MV-4-11 (cell line): ENCODE measurements at places on chromosomes 2 and 18.

- DNase-seq = peak; percentile 10
Measured at GRCh38 chr18:74582642-74583041, 15.0 kb upstream of the ZNF407 start.

GRCh38 chr2:135121016-135121657 is 69.0 kb downstream of the RAB3GAP1 start:
- no peak for DNase-seq

DNA sequence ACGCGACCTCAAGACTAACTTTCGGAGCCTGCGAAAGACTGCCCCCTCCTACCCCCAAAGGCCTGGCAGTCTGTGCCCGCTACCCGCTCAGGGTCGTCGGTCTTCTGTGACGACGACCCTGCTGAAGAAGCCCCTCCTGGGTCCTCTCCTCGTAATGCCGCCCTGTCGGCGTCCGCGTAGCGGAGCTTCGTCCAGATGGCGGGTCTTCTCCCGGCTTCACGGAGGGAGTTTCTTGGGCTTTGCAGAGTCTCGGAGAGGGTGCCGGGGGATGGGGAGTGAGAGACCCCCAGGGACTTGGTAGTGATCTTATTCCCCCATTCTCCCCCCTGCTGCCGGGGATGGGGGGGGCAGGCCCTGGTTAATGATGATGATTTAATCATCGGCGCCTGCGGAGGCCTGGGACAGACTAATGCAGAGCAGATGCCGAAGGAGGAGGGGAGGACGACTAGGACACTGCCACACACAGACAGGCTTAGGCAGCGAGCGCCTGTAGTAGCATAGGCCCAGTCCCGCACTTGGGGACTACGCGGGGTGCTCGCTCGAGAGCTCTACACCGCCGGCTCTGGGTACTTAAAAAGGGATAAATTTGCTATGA is 528 bp upstream of the PCGF1 start:
- no peak for DNase-seq

GRCh38 chr2:220002251-220002650 is 374.8 kb downstream of the SLC4A3 start:
- peak; percentile 12 for DNase-seq

DNA sequence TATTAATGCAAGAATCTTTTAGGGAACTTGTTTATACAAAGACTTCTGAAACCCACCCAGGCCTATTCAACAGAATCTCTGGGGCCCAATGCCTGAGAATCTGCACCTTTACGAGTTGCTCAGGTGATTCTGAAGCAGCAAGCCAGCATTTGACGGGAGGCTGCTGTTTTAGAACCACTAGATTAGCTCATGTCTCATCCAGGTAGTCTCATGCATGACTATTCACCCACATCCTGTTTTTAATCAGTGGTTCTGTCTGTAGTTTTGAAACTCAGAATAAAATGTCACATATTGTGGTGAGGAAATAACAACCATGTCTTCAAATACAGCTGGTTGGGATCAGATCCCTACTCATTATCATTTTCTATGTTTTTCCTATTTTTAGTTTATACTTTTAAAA is 39.5 kb downstream of the CYTIP start:
- peak; percentile 73 for DNase-seq

DNA sequence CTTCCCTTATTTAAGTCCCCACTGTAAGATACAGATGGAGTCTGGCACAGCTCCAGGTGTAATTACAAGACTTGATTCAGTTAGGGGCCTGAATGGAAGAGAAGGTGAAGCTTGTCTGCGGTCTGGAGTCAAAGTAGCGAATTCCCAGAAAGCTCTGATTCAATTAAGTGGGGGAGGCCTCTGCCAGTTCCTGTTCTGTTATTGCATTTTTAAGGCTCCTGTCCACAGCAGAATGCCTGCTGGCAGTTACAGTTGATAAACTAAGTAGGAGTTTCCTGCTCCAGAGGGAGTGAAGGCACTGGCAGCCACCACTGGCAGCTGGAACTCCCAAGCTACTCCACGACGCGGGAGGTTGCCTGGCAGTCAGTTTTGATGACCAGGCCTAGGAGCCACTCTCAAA is 181.1 kb downstream of the SOCS6 start:
- peak; percentile 54 for DNase-seq

- DNase-seq = no peak
Measured at GRCh38 chr2:174833737-174834136, 69.5 kb upstream of the CHRNA1 start.

DNA sequence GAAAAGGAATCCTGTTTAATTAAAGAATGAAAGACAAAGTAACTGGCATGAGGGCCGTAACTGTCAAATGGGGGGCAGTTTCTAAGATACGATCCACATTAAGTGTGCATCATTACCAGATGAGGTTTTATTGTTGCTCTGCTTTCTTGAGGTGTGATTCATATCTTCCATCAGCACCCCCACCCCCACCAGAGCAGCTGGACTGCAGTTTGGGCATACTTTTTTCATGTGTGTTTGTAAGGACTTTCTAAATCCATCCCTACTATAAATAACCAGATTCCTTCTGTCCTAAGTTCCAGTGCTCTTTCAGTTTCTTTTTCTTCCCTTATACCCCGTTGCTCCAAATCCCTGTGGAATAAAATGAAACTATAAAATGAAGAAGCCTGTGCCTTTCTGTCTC is 142.1 kb downstream of the CDCA7 start:
- DNase-seq = no peak

- no peak for DNase-seq
Measured at GRCh38 chr18:35045806-35046205, 4.6 kb downstream of the MAPRE2 start.

- DNase-seq = no peak
Measured at GRCh38 chr2:224546926-224547325, 38.2 kb downstream of the CUL3 start.

GRCh38 chr2:7660816-7661215 is 743.6 kb downstream of the RNF144A start:
- DNase-seq = no peak

GRCh38 chr2:42359304-42359964 is 1.6 kb downstream of the COX7A2L start:
- DNase-seq = peak; percentile 26

- DNase-seq = no peak
Measured at GRCh38 chr2:223501641-223502040, 100.5 kb downstream of the SCG2 start.

- DNase-seq = peak; percentile 21
Measured at GRCh38 chr18:49813069-49813318, 339 bp downstream of the ACAA2 start.

- DNase-seq = no peak
Measured at GRCh38 chr2:20371323-20372025, 20.8 kb upstream of the PUM2 start.

DNA sequence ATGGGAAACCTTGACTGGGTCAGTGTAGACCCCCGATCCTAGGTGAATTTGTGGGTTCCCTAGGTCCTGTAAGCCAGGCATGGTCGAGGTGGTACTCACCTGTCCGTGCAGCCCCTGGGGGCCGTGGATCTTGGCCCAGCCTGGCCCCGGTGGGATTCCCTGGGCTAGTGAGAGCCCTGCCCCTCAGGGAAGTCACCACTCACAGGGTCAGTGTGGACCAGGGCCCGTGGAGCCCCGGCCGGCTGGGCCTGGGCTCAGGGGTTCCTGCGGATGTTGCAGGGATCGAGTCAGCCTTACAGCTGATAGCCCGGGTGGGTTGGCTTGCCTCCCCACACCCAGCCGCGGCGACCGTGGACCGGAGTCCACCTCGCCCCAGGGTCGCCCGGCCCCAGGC is 528 bp downstream of the ATG9A start:
- no peak for DNase-seq

GRCh38 chr2:75491129-75491753 is 69.5 kb downstream of the EVA1A start:
- no peak for DNase-seq

- no peak for DNase-seq
Measured at GRCh38 chr2:77977471-77978063, 455.4 kb upstream of the LRRTM4 start.

DNA sequence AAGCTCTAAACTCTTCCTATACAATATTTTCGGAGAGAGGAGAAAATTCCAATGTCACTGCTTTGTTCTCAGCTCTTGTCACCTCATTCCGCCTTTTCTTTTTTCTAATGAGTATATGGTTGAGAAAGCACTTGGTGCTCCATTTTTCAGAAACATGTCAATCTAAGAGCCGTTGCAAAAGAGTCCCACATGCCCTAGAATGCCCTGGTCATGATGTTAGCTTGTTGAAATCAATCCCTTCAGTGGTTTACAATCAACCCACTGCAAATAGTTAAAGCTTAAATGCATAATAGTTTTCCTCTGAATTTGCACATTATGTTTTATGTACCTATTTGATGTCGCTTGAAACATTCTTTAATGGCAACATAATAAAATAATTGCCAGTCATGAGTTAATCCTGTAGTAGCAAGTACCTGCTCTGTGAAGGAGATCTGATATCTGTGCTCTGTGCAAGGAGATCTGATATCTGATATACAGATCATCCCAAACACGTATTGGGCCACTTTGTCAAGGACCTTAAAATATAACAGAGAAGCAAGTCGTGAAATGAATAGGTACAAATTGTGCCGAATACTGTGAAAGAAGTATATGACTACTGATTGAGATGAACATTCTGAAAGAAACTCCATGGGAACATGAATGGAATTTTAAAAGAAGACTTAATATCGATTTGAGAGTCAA is 1633.5 kb downstream of the SUCLG1 start:
- no peak for DNase-seq

DNA sequence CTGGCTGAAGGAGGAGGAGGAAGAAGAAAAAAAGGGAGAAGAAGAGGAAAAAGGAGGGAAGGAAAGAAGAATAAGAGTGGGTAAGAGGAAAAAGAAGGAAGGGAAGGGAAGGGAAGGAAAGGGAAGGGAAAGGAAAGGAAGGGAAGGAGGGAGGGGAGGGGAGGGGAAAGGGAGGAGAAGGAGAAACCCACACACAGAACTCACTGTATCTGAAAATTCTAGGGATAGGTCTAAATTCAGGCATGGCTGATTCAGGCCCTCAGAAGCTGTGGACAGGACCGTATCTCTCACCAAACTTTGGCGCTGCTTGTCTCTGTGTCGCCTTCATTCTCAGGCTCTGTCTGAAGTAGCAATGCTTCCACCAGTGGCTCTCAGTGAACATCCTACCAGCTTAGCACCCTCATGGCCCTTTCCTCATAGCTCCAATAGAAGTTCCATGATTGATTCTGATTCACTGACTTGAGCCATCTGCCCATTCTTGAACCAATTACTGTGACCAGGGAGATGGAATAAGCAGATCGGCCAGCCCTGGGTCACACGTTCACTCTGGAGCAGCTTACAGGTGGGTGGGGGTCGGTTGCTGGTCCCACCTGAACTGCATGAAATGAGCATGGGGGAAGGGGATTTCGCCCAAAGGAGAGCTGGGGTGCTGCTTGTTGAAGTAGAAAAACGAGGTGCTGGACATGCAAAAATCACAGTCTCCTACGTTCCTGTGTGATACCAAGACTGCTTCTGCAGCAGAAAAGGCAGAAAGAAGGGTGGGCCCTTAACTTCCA is 59.7 kb downstream of the TTC32 start:
- DNase-seq = no peak

GRCh38 chr18:23668731-23669130 is 6.0 kb upstream of the ANKRD29 start:
- DNase-seq = no peak

- no peak for DNase-seq
Measured at GRCh38 chr2:49444005-49444404, 289.7 kb upstream of the FSHR start.

- no peak for DNase-seq
Measured at GRCh38 chr2:176944998-176945397, 267.6 kb upstream of the HNRNPA3 start.

GRCh38 chr18:40962784-40963183 is 992.2 kb upstream of the PIK3C3 start:
- DNase-seq = no peak

GRCh38 chr18:61785588-61785987 is 107.2 kb downstream of the RNF152 start:
- no peak for DNase-seq

DNA sequence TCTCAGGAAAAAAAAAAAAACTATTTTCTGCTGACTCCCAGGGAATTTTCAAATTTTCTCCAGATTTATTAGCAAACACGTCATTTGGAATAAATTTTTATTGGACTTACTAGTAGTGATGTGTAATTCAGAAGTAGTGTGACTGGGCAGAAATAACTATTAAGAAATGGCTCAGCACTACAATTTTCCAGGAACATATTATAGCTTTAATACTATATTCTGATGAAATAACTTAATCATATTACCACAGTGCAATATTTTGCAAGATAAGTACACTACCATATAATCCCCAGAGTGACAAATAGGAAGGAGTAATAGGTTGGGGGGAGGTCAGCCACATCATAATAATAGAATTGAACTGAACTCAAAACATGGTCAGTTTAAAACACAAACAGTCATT is 19.7 kb upstream of the TNFAIP6 start:
- DNase-seq = no peak

GRCh38 chr2:15641530-15641982 is 49.9 kb downstream of the DDX1 start:
- DNase-seq = no peak

GRCh38 chr2:38529208-38529607 is 73.5 kb downstream of the HNRNPLL start:
- no peak for DNase-seq

DNA sequence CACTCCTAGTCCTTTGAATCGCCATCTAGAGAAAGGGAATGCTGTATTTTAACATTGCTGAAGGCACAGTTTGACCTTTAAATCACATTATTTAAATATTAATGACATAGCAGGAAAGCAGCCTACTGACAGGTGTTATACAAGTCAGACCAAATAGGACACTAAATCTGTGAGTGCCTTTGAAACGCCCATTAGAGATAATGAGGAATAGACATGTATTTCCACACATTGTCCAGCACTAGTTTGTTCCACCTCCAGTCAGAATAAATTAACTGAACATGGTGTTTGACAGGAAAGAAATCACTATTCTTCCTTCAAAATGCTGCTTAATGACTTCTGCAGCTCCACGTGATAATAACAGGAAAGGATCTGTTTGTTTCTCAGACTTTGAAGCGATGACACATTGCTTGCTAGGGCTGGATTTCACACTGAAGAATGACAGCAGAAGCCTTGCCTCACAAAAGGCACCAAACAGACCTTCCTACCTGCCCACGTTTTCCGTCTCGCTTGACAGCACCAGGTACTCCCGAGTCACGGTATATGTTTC is 90.5 kb upstream of the DDX18 start:
- DNase-seq = no peak
